ENCODE measurements at places on chromosomes 2 and 18.

DNA sequence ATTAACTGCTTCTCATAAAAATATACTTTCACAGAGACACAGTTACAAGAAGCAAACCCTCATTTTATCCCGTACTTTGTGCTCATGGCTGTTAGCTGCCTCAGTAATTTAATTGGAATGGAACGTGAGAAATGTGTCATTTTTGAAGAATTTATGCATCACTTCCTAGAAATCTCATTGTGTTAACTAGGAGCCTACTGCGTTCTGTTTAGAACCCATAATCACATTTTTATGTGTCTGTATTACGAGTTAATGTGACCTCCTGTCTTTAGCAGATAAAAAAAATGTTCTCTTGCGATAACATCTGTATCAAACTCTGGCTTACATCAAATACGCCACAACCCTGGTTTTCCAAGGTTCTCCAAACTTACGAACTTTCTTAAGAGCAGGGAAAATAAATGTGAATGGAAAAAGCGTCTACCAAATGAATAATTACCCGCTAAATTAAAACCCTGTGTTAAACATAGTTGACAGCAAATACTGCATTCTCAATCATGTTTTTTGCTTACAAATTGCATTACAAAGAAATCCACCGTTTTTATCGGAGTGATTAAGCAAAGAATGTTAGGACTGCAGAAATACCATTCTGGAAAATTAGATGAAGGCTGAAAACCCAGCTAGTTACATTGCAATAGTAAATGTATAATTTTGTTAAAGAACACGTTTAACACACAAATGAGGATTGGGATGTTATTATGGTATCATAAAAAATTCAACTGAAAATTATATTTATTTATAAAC lies 12.1 kb upstream of the GBX2 start:
- no peak for DNase-seq

DNA sequence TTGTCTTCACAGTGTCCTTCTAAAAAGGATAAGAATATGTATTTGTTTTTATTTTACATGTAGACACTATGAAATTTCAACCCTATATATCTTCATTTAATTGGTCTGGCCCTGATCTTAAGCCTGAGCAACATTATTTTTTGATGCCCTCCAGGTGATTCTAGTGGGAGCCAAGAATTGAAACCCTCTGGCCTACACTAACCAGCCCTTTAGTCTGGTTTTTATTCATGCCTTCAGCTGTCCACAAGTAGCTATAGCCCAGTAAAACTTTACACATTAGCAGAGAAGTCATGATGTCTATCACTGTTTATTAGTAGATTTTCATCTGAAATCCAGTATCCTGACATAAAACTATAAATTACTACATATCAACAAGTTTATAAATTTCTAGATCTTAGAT lies 52.7 kb upstream of the UBXN4 start:
- no peak for DNase-seq

DNA sequence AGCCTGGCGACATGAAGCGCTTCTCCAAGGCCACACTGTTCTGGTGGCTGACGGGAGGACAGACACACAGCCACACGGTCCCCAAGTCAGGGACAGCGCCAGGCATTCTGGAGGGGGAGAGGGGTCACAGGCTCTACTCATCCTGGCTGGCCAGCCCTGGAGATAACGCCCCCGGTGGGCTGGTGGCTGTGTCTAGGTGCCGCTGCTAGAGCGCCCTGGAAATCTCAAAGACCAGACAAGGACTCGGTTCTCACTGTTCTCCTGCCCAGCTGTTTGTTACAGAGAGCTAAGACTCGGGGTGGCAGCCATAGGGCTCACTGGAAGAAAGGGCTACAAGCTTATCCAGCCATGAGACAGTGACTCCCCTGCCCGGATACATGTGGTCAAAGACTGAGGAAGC lies 72.0 kb downstream of the KCNF1 start:
- no peak for DNase-seq

DNA sequence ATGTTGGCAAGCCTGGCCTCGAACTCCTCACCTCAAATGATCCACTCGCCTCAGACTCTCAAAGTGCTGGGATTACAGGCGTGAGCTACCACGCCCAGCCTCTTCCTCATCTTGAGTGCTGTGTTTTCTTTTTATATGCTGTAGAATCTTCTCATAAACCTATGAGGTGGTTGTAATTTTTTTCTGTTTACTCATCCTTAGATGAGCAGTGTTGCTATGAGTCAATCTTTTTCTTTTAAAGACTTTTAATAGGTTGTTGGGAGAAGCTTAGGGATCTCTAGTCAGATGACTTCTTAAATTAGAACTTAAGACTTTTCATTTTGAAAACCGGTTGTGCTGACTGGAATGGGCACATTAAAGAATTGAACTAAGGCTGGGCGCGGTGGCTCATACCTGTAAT lies 8.7 kb upstream of the AAK1 start:
- no peak for DNase-seq

GRCh38 chr2:165745916-165746315 lies 48.1 kb downstream of the GALNT3 start:
- DNase-seq, result no peak

GRCh38 chr18:13544953-13545352 lies 181.4 kb downstream of the FAM210A start:
- DNase-seq, result no peak

DNA sequence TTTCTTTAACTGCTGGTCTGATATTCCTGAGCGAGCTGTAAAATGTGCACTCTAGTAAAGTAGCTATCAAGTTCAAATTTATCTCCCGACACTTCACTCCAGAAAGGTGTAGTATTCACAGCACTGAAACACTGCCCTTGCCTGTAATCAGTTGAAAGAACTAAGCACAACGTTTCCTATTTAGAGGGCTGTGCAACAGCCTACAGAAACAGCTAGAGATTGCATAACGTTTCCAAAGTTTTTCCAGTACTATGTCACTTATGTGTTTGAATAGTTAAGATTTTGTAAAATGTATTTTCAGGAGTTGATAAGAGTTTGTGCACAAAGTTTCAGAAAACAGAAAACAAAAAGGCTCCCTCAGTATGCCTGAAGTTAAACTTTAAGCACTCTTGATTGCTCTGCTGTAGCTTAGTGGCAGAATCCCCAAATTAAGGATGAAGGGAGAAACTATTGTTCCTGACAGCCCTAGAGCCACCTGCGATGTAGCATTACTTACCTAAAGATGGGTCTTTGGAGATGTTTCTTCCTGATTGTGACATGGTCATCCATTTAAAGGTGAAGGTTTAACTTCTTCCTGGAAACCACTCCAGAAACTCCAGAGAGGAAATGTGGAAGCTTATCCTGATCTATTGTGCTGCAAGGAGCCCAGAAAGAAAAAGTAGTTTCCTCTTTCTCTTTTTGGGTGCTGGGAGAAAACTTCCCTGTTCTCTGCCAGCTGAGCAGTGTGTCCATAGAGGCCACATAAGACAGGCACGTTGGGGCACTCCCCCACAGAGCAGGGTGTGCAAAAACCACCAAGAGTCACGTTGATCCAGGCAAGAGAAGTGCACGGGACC lies 536 bp downstream of the PDE1A start:
- no peak for DNase-seq

DNA sequence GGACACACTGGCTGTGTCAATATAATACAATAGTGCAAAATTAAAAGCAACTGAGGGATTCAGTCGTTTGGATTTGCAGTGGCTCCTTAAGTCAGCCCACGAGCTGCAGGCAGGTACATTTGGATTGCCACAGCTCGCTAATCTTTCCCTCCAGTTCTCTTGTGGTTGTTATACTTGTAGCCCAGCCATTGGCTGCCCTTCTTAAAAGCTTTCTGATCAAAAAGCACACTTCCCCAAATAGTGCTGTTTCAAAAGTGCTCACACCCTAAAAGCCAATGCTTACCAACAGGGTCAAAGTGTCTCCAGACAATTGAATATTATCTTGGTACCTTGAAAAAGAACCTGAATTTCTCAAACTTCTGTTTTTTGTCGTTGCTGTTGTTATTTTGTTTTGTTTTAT lies 404.7 kb upstream of the FAM98A start:
- no peak for DNase-seq

DNA sequence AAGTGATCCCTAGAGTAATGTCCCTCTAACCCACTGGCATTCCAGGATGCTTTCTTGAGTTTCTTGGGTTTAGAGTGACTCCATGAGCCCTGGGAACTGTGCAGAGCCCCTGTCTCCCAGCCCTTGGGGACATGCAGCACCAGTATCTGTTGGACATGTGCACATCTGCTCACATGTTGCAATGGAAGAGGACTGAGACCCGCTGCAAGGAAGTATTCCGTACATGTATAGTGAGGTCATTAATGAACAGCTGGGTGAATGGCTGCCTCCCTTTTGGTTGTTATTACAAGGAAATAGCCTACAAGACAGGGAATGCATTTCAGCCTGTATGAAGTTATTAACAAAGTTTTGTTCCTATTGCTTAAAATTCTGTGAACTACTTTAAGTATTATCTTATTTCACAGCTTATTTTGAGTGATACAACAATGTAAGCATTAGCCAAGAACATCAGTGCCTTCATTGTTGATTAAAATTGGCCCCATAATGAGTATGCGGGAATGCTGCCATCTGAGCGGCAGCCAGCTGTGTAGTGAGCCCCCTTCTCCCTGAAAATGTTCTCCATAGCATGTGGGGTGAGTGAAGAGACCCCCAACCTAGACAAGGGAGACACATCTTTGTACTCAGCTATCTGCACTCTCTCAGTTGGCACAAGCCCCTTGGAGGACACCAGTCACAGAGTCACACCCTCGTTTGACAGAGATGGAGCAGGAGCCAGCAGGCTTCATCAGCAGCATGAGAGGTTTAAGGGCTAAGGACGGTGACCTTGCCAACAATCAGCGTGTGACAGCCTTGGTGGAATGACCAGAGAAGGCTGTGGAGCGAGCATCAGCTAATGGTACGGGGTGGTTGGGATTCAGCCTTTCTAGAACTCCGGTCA lies 87.4 kb downstream of the FAM210A start:
- DNase-seq, result no peak

DNA sequence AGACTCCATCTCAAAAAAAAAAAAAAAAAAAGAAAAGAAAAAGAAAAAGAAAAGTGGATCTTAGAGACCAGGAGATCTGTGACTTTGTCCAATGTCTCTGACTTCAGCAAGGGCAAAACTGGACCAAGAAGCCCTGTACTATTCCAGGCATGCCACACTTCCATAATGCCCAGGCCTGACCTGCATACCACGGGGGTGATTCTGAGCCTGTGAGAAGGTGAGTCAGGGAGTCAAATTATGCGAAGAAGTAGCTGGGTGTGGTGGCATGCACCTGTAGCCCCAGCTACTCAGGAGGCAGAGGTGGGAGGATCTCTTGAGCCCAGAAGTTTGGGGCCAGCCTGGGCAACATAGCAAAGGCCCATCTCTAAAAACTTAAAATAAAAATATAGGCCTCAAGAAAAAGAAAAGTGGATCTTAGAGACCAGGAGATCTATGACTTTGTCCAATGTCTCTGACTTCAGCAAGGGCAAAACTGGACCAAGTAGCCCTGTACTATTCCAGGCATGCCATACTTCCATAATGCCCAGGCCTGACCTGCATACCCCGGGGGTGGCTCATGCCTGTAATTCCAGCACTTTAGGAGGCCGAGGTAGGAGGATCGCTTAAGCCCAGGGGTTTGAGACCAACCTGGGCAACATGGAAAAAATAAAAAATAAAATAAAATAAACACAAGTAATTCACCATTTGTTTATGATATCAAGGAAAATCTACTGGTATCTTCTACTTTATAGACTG lies 12.2 kb upstream of the PUM2 start:
- DNase-seq, result no peak

GRCh38 chr2:240986787-240987411 lies 11.5 kb upstream of the SNED1 start:
- DNase-seq, result no peak

GRCh38 chr2:170716851-170717598 lies 1.9 kb downstream of the SP5 start:
- no peak for DNase-seq

DNA sequence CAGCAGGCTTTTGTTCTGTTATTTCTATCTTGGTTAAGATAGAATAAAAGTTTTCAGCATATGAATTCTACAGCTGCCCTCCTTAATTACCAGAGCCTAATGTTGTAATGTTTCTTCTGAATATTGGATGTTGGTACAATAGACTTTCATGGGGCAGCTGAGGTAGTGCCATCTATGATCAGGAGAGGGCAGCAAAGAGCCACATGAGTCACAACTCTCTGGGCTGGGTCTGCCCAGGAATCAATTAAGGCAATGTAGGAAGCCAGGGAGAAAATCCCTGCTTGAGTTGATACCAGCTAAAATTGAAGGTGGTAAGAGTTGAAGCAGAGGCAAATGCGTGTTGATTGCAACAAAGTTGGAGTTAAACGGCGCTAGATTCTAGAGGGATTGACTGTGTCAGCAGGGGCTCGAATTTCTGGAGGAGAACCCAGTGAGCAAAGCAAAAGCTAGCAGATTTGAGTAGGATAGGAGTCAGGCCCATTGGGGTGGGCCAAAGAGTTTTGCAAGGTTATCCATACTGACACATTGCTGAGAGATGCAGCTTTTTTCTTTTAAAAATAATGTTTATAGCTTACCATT lies 10.6 kb upstream of the MC5R start:
- DNase-seq, result peak; percentile 32

GRCh38 chr2:20897047-20897446 lies 74.1 kb upstream of the LDAH start:
- DNase-seq, result no peak

- DNase-seq, result no peak
These were observed 110.1 kb upstream of the EML6 start for GRCh38 chr2:54613386-54613785.

DNA sequence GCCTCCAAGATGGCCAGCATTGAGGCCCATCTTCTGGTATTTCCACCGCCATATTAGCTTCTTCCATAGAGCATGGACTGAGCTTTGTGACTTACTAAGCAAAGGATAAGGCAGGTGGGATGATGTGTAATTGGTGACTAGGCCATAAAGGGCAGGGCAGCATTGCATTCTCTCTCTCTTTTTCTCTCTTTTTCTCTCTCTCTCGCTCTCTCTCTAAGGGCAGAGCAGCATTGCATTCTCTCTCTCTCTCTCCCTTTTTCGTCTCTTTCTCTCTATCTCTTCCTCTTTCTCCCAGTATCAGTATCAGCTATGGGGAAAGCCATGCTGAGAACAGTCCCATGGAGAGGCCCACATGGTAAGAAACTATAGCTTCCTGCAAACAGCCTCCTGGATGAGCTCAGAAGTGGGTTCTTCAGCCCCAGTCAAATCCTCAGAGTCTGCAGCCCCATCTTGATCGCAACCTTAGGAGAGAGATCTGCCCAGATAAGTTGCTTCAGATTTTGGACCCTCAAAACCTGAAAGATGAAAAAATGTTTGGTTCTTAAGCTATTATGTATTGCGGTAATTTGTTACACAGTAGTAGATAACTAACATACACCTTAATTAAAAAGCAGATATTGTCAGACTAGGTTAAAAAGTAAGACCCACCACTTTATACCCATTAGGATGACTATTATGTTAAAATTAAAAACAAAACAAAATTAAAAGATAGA lies 39.1 kb upstream of the MYCN start:
- no peak for DNase-seq

Data from stimulated activated CD8-positive, alpha-beta memory T cell treated with anti-CD3 and anti-CD28 coated beads, Interleukin-4, amount 100 ng/mL, for 24 hours (primary cell).